Stimulated activated CD4-positive, alpha-beta T cell treated with anti-CD3 and anti-CD28 coated beads, Interleukin-1b, Interleukin-23, amount 100 ng/mL, for 1 hour (primary cell): ENCODE measurements at places on chromosomes 4 and X.

GRCh38 chr4:38924353-38924752, 56.7 kb downstream of the FAM114A1 start:
- DNase-seq = no peak

DNA sequence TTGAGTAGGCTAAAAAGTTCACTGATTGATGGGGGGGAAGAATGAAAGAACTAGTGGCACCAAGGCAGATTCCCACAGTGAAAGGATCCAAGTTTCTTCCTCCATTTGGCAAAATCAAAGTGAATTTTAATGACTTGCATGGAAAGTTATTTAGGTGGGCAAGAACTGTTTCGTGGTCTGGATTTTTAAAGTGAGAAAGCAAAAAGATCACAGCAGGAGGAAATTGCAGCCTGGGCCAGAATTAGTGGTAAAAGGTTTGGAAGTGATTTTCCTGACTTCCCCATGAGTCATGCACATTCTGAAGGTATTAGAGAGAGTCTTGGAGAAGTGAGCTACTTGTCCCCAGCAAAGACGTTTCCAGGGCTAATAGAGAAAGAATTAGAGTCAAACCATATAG, 207.8 kb downstream of the ANTXR2 start:
- no peak for DNase-seq

- no peak for DNase-seq
Measured at GRCh38 chrX:84118315-84118714, 69.7 kb downstream of the RPS6KA6 start.

- no peak for DNase-seq
Measured at GRCh38 chr4:32061916-32062315, 1341.7 kb downstream of the PCDH7 start.

DNA sequence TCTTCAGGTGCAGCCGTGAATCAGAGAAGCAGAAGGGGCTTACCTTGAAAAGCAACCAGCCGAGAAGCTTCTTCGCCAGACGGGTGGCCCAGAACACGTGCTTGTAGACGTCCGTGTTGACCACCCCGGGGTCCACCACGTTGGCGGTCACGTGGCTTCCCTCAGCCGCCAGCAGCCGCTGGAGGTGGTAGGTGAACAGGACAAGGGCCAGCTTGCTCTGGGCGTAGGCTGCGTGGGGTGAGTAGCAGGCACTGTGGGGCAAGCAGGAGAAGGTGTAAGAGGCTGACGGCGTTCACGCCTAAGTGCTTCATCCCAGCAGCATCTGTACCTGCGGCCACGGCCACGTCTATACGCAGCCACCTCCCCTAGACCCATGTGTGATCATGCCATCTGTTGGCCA, 257.8 kb downstream of the DHRSX start:
- DNase-seq = no peak

- no peak for DNase-seq
Measured at GRCh38 chr4:16377887-16378286, 151.6 kb upstream of the TAPT1 start.

DNA sequence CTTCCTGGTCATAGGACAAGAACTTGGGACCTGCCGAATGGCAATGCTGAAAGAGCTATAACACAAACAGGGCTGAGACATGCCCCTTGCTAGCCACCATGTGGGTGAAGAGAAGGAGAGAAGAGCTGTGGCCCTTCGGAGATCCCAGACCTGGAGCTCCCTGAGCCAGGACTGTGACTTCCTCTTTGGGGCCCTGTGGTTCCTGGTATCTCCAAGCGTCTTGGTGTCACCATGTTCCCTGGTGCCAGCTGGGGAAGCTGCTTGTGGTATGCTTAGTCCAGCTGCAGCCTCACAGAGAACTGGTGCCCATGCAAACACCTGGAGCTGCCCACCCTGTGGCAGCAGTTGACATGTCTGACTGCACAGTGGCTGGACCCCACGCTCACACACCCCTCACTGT, 68.5 kb downstream of the NDNF start:
- no peak for DNase-seq

- no peak for DNase-seq
Measured at GRCh38 chr4:73036123-73036522, 33.4 kb downstream of the COX18 start.

- no peak for DNase-seq
Measured at GRCh38 chr4:119604266-119604665, 24.3 kb downstream of the PDE5A start.

GRCh38 chrX:45771560-45772340, 571.1 kb upstream of the DIPK2B start:
- no peak for DNase-seq

DNA sequence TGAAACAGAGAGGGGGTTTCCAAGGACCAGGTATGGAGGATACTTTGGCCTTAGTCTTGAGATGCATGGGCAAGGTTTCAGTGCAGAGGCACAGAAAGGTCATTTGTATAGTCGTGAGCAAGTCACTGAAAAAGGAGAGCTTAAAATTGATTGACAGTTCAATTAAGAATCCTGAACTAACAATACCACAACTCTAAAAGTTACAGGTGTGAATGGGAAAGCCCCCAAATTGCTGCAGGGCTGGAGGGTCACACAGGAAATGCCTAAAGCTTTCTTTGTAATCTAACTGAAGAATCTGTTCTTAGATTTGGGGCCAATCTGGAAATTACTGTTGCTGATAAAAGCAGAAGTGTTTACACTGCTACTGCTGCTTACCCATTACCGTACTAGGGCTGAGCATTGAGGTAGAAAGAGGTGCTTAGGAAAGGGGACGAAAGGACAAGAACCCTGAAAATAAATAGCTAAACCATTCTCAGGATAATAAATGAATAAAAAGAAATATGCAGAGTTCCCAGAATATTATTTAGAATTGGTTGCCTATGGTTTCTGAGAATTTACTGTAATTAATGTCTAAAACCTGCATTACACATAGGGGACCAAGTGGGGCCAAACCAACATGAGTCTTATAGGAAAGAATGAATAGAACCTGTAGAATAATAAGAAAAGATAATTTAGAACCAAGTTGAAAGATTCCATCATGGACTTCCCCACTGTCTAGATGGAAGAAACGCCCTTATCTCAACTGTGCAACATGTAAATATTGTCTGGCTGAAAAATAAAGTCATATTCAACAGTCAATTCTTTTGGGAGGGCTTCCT, 91.9 kb upstream of the PPP1R2C start:
- DNase-seq = no peak

GRCh38 chr4:51943221-51943620, 76.9 kb downstream of the LRRC66 start:
- DNase-seq = no peak

- no peak for DNase-seq
Measured at GRCh38 chr4:152063621-152064240, 302.9 kb upstream of the GATB start.

DNA sequence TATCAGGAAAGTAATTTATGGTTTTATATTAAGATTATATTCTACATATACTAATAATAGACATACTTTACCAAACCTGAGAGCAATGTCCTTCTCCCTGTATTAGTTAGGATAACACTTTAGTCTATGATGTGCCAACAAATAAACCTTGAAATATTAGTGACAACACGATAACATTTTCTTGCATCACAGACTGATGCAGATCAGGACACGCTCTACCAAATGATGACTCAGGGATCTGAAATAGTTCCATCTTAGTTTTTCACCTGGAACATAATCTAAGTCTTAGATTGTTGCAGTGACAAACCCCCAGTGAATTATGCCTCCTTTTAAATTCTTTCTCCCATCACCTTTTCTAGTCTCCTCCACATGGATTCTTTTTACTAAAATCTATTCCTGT, 214.2 kb downstream of the CLCN4 start:
- no peak for DNase-seq

GRCh38 chr4:181427076-181427475, 816.1 kb upstream of the TENM3 start:
- no peak for DNase-seq

- no peak for DNase-seq
Measured at GRCh38 chr4:106584337-106584989, 215.9 kb upstream of the GIMD1 start.

GRCh38 chr4:47493238-47494123, 8.4 kb downstream of the ATP10D start:
- no peak for DNase-seq

- DNase-seq = no peak
Measured at GRCh38 chrX:65643531-65644052, 23.9 kb upstream of the MSN start.

DNA sequence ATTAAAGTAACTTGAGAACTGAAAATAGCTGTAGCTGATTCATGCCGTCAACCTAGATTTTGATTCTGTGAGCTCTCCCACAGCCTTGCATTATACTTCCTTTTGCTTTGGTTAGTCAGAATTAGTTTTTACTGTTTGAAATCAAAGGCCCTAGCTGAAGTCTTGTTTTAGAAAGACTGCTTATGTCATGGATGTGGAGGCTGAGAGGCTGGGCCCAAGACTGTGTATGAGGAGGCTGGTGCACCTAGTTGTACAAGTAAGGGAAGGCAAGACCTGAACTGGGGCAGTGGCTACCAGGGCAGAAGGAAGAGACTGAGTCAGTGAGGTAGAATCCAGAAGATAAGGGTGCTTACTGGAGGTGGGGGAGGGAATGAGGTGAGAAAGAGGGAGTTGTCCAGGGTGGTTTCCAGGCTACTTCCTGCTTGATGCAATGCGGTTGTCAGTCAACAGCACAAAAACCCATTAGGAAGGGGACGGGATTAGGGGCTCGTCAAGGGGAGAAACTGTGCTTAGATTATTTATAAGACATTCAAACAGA, 76.2 kb upstream of the PAGE3 start:
- no peak for DNase-seq
